ENCODE measurements at places on chromosomes 11 and 22.

DNA sequence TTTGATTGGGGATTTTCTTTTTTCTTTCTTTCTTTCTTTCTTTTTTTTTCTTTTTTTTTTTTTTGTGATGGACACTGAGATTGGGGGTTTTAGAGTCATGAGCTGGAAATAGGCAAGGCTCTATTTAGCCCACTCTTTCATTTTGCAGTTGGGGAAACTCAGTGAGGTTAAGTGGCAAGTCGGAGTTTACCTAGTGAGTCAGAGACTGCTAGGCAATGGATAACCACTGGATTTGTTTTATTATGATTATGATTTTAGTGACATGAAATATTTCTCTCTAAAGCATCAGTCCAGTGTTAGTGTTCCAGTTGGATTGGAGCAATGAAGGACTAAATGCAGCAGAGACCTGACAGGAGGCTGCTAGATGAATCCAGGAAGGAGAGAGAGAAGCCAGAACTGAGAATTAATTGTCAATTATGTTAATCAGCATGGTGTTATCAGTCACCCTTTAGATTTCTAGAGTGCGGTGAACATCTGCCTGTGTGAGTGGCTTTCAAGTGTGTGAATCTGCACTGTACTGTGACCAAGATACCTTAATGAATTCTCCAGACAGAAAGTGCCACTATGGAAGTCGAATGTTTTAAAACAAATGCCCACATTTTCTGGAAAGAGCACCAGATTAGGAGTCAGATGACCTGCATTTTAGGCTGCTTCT is 10.9 kb downstream of the BMAL1 start:
- no peak for DNase-seq

DNA sequence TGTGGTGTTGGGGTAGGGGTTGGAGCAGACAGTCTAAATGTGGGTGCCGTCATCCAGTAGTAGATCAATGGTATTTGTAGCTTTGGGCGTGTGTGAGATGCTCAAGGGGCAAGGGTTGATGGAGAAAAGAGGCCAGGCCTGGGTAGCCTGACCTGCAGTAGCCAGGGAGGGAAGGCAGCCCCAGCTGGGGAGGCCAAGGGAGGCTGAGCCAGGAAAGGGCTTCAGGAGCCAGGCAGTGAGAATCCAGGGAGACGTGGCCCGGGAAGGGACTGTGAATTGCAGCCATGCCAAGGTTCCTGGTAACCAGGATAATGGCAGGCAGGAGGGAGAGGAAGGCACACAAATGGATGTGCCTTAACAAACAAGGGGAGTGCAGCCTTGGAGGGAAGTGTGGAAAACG is 2.5 kb upstream of the DERL3 start:
- no peak for DNase-seq

- no peak for DNase-seq
These were observed 44.4 kb upstream of the MYEOV start for GRCh38 chr11:69249311-69250185.

- no peak for DNase-seq
These were observed 5.9 kb downstream of the ARRB1 start for GRCh38 chr11:75345455-75346160.

- no peak for DNase-seq
These were observed 45.1 kb downstream of the UBASH3B start for GRCh38 chr11:122700666-122701065.

- DNase-seq = no peak
These were observed 21.6 kb downstream of the LRFN4 start for GRCh38 chr11:66878474-66878873.

DNA sequence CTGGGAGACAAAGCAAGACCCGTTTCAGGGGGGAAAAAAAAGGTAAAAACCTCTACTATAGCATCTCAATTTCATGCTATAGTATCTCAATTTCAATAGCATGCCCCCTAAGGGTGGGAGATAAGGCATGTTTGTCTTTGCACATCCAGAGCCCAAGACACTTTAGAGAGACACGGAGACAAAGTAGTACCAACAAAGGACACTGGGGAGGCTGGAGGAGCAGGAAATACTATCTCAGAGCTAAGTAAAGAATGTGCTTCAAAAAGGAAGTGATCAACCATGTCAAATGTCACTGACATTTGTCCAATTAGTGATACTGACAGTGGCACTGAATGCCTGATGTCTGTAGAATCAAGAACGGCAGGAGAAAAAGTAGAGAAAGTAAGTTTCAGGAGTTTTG is 68.6 kb downstream of the RRAS2 start:
- no peak for DNase-seq

DNA sequence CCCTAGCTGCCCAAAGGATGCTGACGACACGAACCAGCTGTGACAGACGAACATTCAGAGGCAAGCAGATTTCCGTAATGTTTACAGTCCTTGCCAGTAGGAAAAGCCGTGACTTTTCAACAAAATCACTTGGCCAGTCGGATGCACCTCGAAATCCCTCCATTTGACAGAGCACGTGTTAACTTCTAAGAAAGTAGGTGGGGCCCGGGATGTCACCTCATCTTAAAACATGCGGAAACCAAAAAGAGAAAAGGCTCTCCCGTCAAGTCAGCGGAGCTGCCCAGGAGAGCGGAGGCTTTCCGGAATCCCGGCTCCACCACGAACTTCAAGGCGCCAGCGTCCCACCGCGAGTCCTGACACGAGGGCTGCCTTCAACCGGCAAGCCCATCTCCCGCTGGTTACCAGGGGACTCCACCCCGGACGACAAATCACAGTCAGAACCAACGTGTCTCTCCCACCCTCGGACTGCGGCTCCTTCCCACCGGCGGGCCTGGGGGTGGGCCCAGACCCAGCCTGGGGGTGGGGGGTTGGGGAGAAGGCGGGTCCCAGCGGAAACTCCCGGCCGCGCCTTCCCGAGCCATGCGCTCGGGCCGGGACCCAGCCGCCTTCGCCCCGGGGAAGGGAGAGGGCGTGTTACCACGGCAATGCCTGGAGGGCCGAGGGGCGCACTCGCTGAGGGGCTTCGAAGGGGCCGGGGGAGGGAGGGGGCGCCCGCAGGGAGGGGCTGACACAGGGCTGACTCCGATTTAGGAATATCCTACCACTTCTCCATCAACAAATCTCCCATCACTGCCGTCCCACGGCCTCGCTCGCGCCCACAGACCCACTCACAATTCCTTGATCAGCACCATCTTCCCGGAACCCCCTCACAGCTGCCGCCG is 475 bp downstream of the PITPNB start:
- peak; percentile 41 for DNase-seq

Measured in activated T-helper 9 cell treated with anti-CD3 and anti-CD28 coated beads, Interleukin-2, amount 50 U/mL, for 16 hours (primary cell).